Stimulated activated CD8-positive, alpha-beta memory T cell treated with anti-CD3 and anti-CD28 coated beads, Interleukin-7, amount 100 ng/mL, for 1 hour (primary cell): ENCODE measurements at places on chromosomes 7 and 10.

DNA sequence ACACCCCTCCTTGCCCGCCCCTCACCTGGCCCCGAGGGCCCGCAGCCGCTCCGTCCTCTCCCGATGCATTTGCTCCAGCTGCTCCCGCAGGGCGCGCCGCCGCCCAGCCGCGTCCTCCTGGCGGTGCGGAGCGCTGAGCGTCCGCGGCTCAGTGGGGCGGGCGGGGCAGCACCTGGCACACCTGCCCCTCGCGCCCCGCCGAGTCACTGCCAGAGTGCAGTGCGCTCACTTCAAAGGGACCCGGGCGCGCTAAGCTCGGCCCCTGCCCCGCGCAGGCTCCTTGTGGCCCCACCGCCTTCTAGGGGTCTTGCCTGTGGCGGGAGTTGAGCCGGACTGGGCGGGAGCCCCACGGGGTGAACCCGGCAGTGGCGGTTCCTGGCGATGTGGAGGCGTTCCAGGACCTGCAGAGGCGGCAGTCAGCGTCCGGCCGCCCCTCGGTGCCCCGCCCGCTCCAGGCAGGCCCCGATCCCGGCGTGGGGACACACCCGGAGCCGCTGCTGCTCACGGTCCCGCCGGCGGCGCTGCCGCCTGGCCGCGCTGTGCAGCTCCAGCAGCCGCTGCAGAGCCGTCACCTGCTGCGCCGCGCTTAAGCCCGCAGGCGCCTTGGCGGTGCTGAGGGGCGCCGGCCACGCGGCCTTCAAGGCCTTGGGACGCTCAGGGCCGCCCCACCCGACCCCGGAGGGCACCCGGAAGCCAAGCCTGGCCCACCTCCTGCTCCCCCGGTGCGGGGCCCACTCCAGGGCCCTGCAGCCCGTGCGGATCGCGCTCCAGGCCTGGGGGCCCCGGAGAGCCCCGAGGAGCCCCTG lies 6.7 kb downstream of the ATP6V1F start:
- no peak for DNase-seq

- no peak for DNase-seq
Observed at GRCh38 chr10:8211631-8212030, 157.1 kb downstream of the GATA3 start.

- no peak for DNase-seq
Observed at GRCh38 chr10:103692952-103693811, 162.2 kb downstream of the SH3PXD2A start.

- no peak for DNase-seq
Observed at GRCh38 chr7:140972876-140973829, 41.6 kb downstream of the MRPS33 start.

DNA sequence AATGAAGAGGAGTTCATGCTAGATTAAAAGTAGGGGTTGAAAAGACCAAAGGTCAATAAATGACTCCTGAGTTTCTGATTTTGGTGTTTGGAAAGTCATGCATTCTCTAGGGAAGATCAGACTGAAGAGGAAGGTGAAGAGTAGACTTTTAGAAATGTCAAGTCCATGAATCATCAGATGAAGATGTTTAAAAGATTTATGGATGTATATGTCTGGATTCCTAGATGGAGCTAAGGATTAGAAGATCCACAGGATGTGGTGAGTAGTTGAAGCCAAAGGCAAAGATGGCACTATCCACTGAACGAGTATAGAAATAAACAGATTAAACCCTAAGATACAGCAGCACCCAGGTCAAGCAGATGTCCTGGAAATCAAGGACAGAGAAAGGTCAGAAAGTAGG lies 298.5 kb downstream of the GPAM start:
- DNase-seq, result no peak
